ENCODE measurements at places on chromosomes 6 and 20. TPM values are rescaled to one million over a fixed set of nuclear protein-coding genes. Genes with fewer than 3 reads are reported as not detected.

The UNC5CL gene
- 1.1 TPM for total RNA-seq

The HSPA12B gene
- total RNA-seq, result not detected

DNA sequence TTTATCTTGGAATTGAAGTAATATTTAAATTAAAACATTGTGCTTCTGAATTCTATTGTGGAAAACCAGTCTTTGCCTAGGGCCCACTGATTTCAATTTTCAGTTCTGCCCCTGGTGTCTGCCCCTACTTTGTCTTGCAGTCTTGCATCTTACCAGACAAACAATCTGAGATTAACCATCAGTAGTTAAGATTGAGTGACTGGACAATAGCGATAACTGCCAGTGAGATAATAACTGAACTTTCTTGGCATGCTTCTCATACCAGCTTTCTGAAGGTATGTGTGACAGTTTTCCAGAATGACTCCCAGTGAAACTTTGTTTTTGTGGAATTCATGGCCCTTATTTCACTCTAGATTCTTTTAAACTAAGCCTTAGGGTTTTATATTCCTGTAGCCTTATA, 53.5 kb downstream of the KCNQ5 start:
- DNase-seq, result no peak

- no peak for DNase-seq
Observed at GRCh38 chr6:76644231-76644630, 571.8 kb upstream of the IMPG1 start.

- no peak for DNase-seq
Observed at GRCh38 chr20:25346349-25346748, 44.3 kb downstream of the ABHD12 start.

DNA sequence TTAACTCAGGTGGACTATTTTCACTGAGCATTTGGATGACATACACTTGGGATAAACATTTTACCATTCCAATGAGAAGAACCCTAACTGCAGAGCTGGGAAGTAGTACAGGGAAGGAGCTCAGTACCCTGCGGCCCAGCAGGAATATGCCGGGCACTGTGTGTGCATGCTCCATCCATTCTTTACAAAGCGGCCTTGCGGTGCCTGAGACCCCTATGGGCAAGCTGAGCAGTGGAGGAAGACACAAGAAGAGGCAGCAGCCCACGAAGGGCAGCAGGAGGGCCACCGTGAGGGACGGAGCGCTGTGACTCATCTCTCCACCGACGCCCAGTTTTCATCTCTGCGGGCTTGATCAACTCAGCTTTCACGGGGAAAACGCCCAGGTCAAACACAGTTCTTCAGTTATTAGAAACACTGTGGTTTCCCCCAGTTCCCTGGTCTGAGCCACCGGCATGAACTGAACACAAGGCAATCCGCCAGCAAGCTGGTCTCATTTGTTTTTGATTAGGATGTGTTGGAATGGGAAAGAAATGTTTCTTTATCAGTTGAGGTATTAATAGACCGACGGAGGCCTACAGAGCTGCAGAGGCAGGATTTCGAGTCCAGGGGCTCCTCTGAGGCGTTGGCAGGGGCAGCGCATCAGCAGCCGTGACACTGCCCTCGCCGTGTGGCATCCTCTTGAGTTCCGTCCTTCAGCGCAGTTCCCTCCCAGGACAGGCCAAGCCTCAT, 44.9 kb downstream of the IRF4 start:
- DNase-seq, result no peak

All from CD8-positive, alpha-beta memory T cell (primary cell).